ENCODE measurements at places on chromosomes 2 and 18.

DNA sequence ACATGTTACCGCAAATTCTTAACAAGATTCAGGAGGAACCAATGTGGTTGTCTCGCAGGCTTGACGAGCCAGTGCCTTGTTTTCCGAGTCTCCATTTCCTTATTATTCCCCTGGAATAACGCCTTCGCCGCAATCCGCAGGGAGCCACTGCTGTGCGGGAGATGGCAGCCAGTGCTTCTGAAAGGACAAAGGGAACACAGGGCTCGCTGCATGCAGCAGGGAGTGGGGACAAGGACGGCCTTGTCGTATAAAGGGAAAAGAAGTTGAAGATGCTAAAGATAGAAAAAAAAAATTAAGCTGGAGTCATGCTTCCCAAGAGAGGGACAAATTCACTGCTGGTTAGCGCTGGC, 221.4 kb downstream of the NDUFA10 start:
- DNase-seq, result no peak

DNA sequence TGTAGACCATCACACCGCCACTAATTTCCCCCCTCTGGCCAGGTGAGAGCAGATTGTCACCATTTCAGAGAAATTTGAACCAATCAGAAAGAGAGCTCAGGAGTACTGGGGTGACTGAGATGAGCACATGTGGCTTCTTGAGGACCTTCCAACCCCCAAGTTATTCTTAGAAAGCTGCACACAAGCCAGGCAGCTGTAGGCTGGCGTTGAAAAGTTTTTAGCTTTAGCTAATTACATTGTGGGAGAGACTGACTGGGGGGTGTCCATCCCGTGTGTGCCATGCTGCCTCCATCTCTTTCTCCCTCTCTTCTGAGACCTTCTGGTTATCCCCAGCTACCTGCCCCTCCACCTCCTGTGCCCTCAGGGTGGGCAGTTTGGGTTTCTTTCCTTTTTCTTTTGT, 154.0 kb downstream of the AGAP1 start:
- no peak for DNase-seq

- no peak for DNase-seq
Observed at GRCh38 chr18:22254088-22254487, 84.7 kb downstream of the GATA6 start.

DNA sequence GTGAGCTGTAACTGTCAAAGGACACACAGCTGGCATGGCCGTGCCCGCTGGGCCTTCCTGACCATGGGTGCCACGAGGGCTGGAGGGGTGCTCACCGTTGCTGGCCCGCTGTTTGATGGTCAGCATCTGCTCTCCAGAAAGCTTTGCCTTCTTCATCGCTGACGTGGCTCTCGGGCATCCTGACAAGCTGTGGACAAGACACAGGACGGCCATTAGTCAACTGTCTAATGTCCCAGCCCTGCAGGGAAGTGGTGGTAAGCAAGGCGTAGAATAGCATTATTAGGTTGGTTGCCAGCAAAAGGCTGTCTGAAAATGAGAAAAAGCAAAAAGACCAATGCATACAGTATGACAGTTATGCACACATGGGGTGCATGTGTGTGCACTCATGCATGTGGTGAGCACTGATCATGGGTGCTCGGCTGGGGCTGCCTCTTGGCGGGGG, 64.7 kb upstream of the PXDN start:
- DNase-seq, result no peak

GRCh38 chr18:70732916-70733315, 444.1 kb downstream of the SOCS6 start:
- no peak for DNase-seq

- no peak for DNase-seq
Observed at GRCh38 chr2:6820236-6820635, 45.5 kb downstream of the CMPK2 start.

DNA sequence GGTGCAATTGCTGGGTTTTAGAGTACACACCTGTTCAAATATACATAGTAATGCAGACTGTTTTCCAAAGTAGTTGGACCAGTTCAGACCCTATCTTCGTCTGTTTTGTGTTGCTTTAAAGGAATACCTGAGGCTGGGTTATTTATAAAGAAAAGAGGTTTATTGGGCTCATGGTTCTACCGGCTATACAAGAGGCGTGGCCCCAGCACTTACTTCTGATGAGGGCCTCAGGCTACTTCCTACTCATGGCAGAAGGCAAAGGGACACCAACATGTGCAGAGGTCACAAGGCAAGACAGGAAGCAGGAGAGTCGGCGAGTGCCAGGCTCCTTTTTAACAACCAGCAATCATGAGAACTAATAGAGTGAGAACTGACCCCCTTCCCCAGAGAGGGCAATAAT, 21.9 kb upstream of the EMILIN2 start:
- DNase-seq, result no peak

- no peak for DNase-seq
Observed at GRCh38 chr18:27920836-27921235, 256.1 kb downstream of the CDH2 start.

DNA sequence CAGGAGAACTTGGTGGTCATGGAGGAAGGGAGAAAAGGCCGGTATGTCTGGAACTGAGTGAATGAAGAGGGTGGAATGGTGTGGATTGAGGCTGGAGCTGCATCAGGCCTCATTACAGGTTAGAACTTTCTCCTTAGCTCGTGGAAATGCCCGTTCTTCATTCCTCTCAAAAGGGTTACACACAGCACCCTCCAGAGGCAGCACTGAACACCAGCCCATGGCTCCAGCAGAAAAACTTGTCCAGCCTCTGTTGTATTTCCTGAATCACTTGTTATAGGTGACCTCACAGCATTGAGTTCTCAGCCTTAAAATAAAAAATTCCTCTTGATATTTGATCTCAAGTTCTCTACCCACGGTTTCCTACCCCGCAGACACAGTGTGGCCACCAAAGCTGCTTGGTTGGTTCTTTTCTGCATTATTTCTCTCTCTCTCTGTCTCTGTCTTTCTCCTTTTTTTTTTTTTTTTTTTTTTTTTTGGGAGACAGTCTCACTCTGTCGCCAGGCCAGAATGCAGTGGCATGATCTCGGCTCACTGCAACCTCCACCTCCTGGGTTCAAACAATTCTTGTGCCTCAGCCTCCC, 89.6 kb downstream of the ITGB1BP1 start:
- DNase-seq, result peak; percentile 11

- DNase-seq, result peak; percentile 82
Observed at GRCh38 chr2:47334356-47335136, 68.4 kb upstream of the MSH2 start.

GRCh38 chr2:192002418-192002817, 155.5 kb upstream of the CAVIN2 start:
- no peak for DNase-seq

DNA sequence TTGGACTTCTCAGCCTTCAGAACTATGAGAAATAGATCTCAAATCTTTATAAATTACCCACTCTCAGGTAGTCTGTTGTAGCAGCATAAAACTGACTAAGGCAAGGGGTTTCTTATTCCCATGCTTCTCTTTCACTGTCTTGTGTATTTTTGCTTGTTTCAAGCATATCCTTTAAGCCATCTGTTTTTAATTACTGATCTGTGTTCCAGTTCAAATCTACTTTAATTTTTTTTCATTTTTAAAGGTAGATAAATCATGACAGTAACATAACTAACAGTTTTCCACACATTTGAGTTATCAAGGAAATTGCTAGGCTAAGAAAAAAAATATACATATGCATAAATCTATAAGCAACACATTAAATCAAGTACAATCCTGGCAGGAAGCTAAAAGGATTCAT, 317.9 kb upstream of the TNP1 start:
- DNase-seq, result no peak

DNA sequence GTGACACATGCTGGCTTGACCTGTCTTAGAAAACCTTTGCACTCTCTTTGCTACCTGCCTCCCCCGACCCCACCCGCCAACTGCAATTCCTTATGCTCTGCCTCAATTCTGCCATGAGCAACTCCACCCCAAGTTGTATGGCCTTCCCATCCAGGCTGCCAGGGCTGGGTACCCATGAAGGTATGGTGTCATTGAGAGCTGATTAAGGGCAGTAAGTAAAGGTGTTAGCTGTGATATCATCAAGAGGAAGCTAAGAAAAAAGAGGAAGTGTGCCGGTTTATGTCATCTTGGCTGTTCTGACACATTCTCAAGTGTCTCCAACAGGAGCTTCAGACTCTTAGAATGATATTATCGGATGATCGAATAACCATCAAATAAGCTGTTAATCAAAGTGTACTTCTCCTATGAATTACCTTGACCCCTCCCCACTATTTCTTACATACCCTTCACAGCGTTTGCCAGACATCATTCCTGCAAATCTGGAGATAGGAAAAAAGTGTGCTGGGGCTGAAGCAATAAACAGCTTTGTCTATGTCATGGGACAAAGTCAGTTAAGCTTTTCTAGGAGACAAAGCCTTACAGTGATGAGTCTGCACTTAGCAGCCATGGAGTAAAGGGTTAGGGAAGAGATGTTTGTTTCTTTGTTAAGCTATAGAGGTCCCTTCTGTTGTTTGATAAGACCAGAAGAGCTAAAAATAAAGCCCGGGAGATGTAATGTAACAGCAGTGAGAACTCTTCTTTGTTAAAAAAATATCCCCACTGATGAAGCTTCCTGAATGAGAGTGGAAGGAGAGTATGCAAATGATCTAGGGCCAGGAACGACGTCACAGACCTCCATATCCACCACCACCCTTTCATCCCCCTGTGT, 40.4 kb upstream of the SMAD2 start:
- no peak for DNase-seq

GRCh38 chr2:56753182-56753581, 569.4 kb downstream of the CCDC85A start:
- DNase-seq, result no peak

GRCh38 chr2:37982147-37982582, 57.1 kb downstream of the RMDN2 start:
- DNase-seq, result peak; percentile 71

GRCh38 chr2:98528349-98528748, 80.0 kb downstream of the COA5 start:
- DNase-seq, result no peak

- DNase-seq, result no peak
Observed at GRCh38 chr2:15704086-15704787, 112.6 kb downstream of the DDX1 start.

- DNase-seq, result no peak
Observed at GRCh38 chr2:212970132-212970531, 181.3 kb downstream of the IKZF2 start.

DNA sequence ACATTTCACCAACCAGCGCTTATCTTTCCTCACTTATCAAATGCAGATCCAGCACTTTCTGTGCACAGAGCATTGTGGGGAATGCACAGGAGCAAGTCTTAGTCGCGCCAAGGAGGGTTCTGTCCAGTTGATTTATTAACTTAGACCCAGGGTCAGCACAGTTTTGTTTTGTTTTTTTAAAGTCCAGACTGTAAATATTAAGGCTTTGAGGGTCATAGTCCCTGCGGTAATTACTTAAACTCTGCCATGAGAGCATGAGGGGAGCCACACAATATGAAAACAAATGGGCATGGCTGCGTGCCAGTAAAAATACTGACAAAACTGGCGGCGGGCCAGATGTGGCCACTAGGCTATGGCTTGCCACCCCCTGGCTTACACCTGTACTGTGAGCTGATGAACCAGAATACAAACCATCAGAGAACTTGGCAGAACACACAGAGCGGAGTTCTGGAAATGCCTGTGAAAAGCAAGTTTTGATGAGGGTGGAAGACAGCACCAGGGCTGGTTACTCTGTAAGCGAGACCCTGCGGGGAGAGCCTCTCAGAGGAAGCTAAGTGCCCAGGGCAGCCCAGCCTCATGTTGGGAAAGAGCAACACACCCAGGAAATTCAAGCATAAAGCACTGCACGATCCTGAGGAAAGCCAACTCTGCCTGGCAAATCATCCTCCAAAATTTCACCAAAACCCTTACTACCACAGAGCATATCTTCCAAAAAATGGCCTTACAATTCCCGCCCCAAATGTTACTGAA, 43.6 kb downstream of the L3MBTL4 start:
- DNase-seq, result peak; percentile 49

DNA sequence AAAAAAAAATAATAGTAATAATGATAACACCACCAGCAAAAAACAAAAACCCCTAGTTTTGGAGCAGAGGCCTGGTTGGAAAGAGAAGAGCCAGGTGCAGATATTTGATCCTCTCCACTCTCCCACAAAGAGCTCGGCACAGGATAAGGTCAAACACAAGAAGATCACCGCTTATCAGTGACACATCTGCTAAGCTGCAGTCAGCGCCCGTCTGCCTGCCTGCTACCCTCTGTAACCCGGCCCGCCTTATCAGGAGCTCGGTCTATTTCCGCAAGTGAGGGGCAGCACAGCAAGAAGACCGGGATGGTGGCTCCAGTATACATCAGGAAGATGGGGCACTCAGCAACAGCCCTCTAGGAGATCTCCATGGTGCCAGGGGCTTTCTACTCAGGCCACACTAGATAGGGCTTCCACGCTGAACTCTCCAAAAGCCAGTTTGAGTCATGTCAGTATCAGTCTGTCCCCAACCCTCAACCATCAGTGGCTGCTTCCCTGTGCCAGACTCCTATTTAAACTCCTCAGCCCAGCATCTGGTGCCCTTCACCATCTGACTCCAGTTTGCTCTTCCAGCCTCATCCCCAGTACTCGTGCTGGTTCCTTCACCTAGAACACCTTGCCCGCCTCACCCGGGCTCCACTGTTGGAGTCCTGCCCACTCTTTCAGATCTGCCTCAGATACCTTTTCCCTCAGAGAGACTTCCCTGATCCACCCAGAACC, 67.3 kb upstream of the PPP1CB start:
- peak; percentile 12 for DNase-seq

DNA sequence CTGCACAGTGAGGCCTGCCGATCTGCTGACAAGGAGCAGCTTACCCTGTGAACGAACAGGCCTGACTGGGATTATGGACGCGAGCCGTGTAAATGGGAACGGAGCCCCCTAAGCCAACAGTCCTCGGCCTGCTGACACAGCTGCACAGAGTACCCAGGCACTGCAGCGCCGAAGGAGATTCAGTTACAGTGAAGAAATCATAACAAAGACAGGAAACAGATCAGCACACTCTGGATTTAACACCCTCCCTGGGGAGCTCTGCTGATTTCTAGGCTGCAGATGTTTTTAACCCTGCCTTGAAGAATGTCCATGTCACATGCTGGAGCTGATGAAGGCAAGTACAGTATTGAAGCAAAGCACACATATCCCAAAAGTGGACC, 43.4 kb downstream of the COLEC12 start:
- no peak for DNase-seq

DNA sequence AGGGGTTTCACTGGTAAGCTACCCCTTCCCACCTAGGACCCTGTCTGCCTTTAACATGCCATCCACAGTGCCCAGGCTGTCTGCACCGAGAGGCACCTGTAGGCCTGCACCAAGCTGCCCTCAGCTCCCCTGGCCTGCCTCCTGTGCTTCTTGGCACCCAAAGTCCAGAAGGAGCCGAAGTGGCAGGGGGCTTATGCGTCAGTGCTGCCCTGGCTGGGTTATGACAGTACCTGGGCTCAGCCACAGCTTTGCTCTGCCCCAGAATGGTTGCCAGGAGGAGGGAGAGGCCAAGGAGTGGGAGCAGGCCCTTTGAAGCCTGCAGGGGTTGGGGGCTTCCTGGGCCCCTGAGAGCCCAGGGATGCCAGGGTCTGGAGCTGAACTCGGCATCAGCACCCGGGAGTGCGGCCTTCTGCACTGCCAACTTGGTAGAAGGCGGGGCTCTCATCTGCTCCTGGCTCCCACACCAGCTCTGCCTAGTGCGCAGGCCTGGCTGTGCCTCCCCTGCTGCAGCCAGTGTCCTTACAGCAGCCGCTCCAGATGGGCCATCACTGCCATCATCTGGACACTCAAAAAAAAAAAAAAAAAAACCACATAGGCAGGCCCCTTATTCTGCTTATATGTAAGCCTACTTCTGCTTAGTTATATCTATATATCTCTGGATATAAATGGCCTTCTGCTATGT, 155.4 kb downstream of the THSD7B start:
- DNase-seq, result no peak

GRCh38 chr2:128489526-128490273, 171.0 kb upstream of the HS6ST1 start:
- DNase-seq, result no peak
